ENCODE measurements at places on chromosomes 2 and 18.

GRCh38 chr2:240141736-240142135 lies 1.3 kb upstream of the OTOS start:
- no peak overlapping the region for H3K4me3 ChIP-seq
- H3K27ac ChIP-seq = no peak overlapping the region
- no peak for DNase-seq
- H3K36me3 ChIP-seq = no peaks in the 10 kb centered on the region
- no peaks in the 10 kb centered on the region for H3K27me3 ChIP-seq

DNA sequence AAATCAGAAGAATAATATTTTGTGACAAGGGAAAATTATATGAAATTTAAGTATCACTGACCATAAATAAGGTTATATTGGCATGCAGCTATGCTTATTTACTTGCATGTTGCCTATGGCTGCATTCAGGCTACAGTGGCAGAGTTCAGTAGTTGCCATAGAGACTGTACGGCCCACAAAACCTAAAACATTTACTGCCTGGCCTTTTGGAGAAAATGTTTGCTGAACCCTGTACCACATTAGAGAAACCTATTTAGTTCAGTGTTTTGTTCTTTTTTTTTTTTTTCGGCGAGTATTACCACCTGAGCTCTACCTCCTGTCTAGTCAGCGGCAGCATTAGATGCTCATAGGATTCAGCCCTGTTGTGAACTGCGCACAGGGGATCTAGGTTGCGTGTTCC lies 163.7 kb downstream of the MCFD2 start:
- no peak overlapping the region for H3K4me3 ChIP-seq
- no peaks in the 10 kb centered on the region for H3K36me3 ChIP-seq

GRCh38 chr2:24734741-24735140 lies 58.5 kb downstream of the PTRHD1 start:
- no peak overlapping the region for H3K4me3 ChIP-seq
- H3K27me3 ChIP-seq = no peaks in the 10 kb centered on the region
- H3K4me1 ChIP-seq = peaks cover 3% of the 10 kb centered on the region

- H3K36me3 ChIP-seq = no peaks in the 10 kb centered on the region
- no peak overlapping the region for H3K27ac ChIP-seq
- H3K27me3 ChIP-seq = no peaks in the 10 kb centered on the region
- H3K4me1 ChIP-seq = no peaks in the 10 kb centered on the region
Measured at GRCh38 chr18:40907842-40908241, 1047.2 kb upstream of the PIK3C3 start.

- no peaks in the 10 kb centered on the region for H3K27me3 ChIP-seq
- DNase-seq = peak; percentile 52
- H3K27ac ChIP-seq = peak overlapping the region; percentile 18
- H3K4me3 ChIP-seq = no peak overlapping the region
- no peaks in the 10 kb centered on the region for H3K4me1 ChIP-seq
Measured at GRCh38 chr2:113818382-113818951, 62.0 kb upstream of the SLC35F5 start.

DNA sequence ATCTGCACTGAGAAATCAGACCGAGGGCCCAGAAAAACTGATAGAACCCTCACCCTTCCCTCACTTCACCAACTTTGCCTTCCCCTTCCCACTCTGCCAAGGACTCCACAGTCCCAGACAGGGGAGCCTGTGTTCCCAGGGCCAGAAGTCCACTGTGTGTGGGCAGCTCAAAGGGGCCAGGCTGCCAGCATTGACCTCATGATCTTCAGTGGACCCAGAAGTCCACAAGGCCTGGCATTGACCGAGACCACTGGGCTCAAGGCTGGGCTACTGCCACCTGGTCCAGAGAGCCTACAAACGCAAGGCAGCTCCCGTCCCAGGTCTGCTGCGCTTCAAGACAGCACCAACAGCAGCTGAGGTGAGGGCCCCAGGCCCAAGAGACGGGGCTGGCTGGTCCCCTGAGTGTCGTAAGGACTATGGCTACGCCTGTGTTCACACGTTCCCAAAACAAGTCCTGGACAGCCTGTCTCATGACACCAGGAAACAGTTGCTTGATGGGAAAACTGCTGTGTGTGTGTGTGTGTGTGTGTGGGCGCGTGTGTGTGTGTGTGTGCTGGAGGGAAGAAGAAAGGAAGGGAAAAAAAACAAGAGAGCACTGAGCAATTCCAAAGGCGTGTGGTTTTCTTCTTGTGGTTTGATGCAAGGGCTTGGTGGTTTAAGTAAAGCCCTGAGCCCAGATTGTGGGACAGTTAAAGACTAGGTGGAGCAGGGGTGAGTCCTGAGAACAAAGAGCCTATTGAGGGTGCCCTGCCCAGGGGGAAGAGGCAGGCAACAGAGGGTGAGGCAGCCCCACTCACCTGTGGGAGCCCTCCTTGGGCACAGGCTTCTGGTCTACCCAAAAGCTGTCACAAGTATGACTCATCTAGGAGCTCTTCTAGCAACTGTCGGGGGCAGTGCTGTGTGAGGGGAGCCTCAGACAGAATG lies 46.6 kb upstream of the ZBTB7C start:
- H3K36me3 ChIP-seq = no peaks in the 10 kb centered on the region
- no peaks in the 10 kb centered on the region for H3K4me1 ChIP-seq

GRCh38 chr18:43805646-43806194 lies 528.4 kb upstream of the SYT4 start:
- no peak overlapping the region for H3K4me3 ChIP-seq
- no peaks in the 10 kb centered on the region for H3K4me1 ChIP-seq
- no peaks in the 10 kb centered on the region for H3K36me3 ChIP-seq
- no peak for DNase-seq
- H3K27ac ChIP-seq = no peak overlapping the region

GRCh38 chr18:11669948-11670275 lies 19.2 kb upstream of the GNAL start:
- no peak overlapping the region for H3K27ac ChIP-seq
- no peak for DNase-seq
- no peaks in the 10 kb centered on the region for H3K4me1 ChIP-seq
- H3K36me3 ChIP-seq = no peaks in the 10 kb centered on the region
- H3K27me3 ChIP-seq = no peaks in the 10 kb centered on the region
- no peak overlapping the region for H3K4me3 ChIP-seq

- H3K27ac ChIP-seq = no peak overlapping the region
- DNase-seq = no peak
- no peaks in the 10 kb centered on the region for H3K36me3 ChIP-seq
Measured at GRCh38 chr2:144248350-144249034, 271.4 kb downstream of the ZEB2 start.

DNA sequence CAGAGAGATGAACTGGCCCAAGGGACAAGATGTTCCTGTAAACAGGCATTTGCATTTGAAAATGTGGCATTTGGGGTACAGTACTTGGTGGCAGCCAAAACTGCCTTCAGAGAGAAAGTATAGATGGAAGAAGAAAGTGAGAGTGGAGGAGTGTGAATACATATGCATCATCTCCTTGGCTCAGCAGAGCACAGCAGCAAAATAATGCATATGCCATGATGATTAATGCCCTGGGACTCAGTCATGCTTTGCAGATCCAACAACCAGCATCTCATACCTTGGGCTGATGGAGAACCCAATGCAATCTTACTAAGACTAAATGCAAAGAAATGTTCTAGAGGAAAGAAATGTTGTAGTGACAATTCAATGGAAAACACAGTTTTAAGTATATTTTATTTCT lies 29.7 kb upstream of the CYTIP start:
- H3K4me1 ChIP-seq = no peaks in the 10 kb centered on the region
- H3K27me3 ChIP-seq = no peaks in the 10 kb centered on the region
- no peak overlapping the region for H3K27ac ChIP-seq
- H3K4me3 ChIP-seq = no peak overlapping the region
- no peaks in the 10 kb centered on the region for H3K36me3 ChIP-seq

- H3K4me3 ChIP-seq = no peak overlapping the region
- H3K4me1 ChIP-seq = no peaks in the 10 kb centered on the region
- no peaks in the 10 kb centered on the region for H3K36me3 ChIP-seq
- H3K27me3 ChIP-seq = no peaks in the 10 kb centered on the region
- no peak overlapping the region for H3K27ac ChIP-seq
- no peak for DNase-seq
Measured at GRCh38 chr18:34522603-34523002, 187.5 kb upstream of the DTNA start.

GRCh38 chr2:238956676-238957075 lies 108.8 kb downstream of the TWIST2 start:
- peaks cover 13% of the 10 kb centered on the region for H3K27me3 ChIP-seq
- no peaks in the 10 kb centered on the region for H3K4me1 ChIP-seq
- H3K36me3 ChIP-seq = no peaks in the 10 kb centered on the region
- DNase-seq = no peak
- H3K4me3 ChIP-seq = no peak overlapping the region

DNA sequence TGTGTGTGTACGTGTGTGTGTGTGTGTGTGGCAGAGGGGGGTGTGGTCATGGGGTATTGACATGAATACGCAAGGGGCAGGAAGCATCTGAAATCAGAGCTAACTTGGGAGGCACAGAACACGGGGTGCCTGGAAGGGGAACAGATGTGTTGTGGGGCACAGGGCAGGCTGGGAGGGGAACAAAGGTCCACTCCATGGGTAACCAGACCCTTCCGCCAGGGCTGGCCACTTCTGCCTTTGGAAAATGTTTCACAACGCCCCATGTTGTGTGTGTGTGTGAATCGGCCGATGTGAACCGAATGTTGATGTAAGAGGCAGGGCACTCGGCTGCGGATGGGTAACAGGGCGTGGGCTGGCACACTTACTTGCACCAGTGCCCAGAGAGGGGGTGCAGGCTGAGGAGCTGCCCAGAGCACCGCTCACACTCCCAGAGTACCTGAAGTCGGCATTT lies at the start of gene SLC11A1:
Gene SLC11A1 (plus strand): TSS at position 358 of the 451 bp plus-strand sequence. CDS start 96 bp downstream, outside the sequence.
- no peaks in the 10 kb centered on the region for H3K27me3 ChIP-seq
- DNase-seq = peak; percentile 32

DNA sequence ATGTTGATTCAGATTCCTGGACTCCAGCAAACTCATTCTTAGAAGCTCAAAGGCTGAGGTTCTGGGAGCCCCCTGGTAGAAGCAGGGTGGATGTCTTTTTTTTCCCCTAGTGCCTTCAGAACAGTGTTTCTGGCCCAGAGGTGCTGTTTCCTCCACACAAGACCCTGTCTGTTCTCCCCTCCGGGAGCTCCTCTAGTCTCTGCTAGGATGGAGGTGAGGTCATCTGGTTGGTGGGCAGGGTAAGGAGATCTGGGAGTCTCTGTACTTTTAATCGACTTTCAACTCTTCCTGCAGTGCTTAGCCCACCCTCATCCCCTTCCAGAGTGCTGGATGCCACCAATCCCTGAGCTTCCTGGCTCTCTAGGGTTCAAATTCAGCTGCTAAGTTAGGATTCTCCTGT lies 192.0 kb downstream of the SH3BP4 start:
- no peak overlapping the region for H3K4me3 ChIP-seq
- peaks cover 32% of the 10 kb centered on the region for H3K4me1 ChIP-seq
- H3K27ac ChIP-seq = no peak overlapping the region
- no peaks in the 10 kb centered on the region for H3K36me3 ChIP-seq

DNA sequence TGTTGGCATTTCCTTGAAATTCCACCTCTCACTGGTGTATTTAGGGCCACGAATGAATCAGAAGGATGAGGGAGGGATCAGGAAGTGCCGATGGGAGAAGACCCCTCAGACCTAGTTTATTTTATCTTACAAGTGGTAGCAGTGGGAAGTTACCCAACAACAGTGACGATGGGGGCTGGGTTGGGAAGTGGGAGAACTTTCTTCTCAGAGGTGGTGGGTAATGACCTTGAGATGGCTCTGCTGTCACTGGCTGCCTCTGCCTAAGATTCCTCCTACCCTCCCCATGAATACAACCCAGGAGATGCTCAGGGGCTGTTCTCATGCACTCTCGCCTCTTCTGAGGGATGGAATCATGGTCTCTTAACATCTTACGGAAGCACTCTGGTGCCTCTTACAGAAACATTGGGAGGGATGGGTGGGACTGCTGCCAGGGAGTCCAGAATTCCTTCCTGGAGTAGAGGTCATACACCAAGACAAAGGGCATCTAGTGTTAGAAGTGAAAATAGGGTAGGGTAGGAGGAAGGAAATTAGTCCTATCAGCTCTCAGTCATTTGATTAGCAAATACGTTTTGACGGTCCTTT lies 58.5 kb upstream of the TXNDC2 start:
- DNase-seq = no peak
- H3K27me3 ChIP-seq = no peaks in the 10 kb centered on the region
- no peak overlapping the region for H3K4me3 ChIP-seq
- H3K4me1 ChIP-seq = peaks cover 46% of the 10 kb centered on the region

GRCh38 chr2:122139739-122140420 lies 384.4 kb downstream of the TSN start:
- no peaks in the 10 kb centered on the region for H3K36me3 ChIP-seq
- H3K27me3 ChIP-seq = no peaks in the 10 kb centered on the region
- no peak overlapping the region for H3K4me3 ChIP-seq
- H3K4me1 ChIP-seq = no peaks in the 10 kb centered on the region
- no peak for DNase-seq

- H3K27ac ChIP-seq = no peak overlapping the region
- no peak overlapping the region for H3K4me3 ChIP-seq
- DNase-seq = no peak
- H3K27me3 ChIP-seq = no peaks in the 10 kb centered on the region
Measured at GRCh38 chr2:235909358-235909757, 258.8 kb downstream of the GBX2 start.

- no peaks in the 10 kb centered on the region for H3K36me3 ChIP-seq
- H3K27me3 ChIP-seq = no peaks in the 10 kb centered on the region
- H3K27ac ChIP-seq = no peak overlapping the region
- no peaks in the 10 kb centered on the region for H3K4me1 ChIP-seq
- H3K4me3 ChIP-seq = no peak overlapping the region
Measured at GRCh38 chr18:7982216-7982615, 415.1 kb downstream of the PTPRM start.

GRCh38 chr18:6928359-6928758 lies 189.2 kb downstream of the LAMA1 start:
- no peak for DNase-seq
- no peak overlapping the region for H3K4me3 ChIP-seq
- no peaks in the 10 kb centered on the region for H3K27me3 ChIP-seq
- H3K36me3 ChIP-seq = no peaks in the 10 kb centered on the region
- no peaks in the 10 kb centered on the region for H3K4me1 ChIP-seq

- no peaks in the 10 kb centered on the region for H3K36me3 ChIP-seq
- H3K27ac ChIP-seq = no peak overlapping the region
- no peak overlapping the region for H3K4me3 ChIP-seq
- H3K27me3 ChIP-seq = no peaks in the 10 kb centered on the region
- no peaks in the 10 kb centered on the region for H3K4me1 ChIP-seq
- DNase-seq = no peak
Measured at GRCh38 chr18:67509741-67510391, 6.7 kb downstream of the DSEL start.

DNA sequence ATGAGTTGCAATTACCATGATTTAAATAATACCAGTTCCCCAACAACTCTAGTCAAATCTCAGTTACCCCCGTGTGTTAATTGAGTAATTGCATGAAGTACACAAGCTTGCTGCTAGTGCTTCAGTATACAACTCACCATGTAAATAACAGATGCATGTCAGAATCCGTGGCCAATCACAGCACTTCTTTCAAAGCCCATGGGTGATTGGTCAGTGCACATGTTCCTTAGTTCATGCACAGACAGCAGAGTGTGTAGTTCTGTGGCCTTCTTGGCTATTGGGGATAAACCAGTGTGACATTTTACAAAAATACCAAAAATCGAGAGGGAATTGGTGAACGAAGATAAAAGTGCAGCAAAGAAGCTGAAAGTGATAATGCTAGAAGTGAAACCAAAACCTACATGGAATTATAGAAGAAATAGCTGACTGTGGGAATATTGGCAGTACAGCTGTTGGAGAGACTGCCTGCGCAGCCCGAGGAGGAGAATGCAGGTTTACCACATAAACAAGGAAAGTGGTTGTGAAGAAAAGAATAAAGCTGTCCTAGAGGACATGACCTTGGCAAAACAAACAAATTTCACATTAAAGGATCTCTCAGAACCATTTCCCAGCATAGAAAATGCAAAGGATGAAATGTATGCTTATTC lies 59.4 kb downstream of the NEDD4L start:
- no peaks in the 10 kb centered on the region for H3K27me3 ChIP-seq
- no peak overlapping the region for H3K27ac ChIP-seq
- no peak for DNase-seq
- H3K4me1 ChIP-seq = peaks cover 18% of the 10 kb centered on the region
- no peaks in the 10 kb centered on the region for H3K36me3 ChIP-seq
